Calu3 (cell line): ENCODE measurements at places on chromosomes 1 and 21. TPM values are rescaled to one million over a fixed set of nuclear protein-coding genes. Genes with fewer than 3 reads are reported as not detected.

DNA sequence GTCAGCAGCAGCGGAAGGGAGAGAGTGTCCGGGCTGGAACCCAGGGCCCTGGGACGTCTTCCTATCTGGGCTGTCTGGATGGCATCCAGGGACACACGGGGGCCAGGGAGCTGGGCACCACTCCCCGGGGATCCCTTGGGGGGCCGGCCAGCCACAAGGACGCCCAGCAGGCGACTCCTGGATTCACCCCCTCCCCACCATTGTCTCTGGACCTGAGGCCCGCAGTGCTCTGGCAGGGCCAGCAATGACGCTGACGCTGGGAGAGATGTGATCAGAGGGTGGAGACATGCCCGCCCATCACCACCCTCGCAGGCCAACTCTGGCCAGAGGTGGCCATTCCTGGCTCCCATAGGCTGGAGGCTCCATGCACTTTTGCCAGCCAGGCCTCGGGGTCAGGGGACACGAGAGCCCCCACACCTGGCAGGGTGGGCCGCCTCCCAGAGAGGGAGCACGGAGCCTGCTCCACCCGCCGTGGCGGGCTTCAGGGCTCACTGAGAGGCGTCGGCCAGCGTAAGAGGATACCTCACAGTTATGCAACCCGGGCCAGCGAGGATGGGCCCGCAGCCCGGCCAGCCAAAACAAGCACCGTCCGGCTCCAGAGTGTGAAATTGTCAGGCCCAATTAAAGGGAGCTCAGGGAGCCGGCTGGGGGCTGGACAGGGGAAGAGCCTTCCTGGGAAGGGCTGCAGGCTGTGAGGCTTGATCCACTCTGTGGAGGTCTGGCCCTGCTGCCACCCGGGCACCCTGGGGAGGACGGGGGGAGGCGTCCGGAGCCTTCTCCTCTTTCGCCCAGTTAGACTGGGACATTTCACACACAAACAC lies 10.3 kb downstream of the ACTRT2 start:
- DNase-seq = no peak

DNA sequence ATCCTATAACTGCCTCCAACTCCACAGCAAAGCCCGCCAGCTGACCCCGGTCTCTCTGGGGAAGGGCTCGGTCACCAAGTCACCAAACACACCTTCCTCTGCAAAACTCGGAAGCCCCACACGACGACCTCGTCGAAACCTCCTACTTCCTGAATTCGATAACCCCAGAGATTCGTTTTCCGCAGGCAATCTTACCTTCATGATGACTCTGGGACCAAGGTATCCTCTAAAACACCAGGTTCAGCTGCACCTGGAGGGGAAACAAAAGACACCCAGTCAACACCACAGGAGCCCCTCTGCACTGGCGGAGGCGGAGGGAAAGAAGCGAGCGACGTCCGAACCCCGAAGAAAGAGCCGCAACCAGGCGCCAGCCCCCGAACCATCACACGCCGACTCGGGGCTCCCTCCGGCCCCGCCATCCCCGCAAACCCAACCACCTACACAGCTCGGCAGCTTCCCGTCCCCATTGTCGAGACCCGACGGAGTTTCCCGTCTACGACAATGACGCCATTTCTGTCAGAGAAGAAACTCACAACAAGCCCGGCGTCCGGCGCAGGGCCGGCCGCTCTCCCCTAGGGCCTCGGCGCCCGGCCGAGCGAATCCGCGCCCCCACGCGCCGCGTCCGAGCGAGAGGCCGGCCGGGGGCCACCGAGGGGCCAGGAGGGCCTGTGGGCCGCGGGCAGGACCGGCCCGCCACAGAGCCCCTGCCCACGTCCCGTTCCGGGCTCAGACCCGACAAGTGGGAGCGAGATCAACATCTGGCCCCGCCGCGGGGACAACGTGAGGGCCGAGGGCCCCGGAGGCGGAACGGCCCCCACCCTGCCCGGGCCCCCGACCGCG lies 1.0 kb downstream of the ARID4B start:
- DNase-seq = peak; percentile 35

GRCh38 chr1:71640998-71641397 lies 560.2 kb upstream of the ZRANB2 start:
- DNase-seq = no peak

- DNase-seq = no peak
Measured at GRCh38 chr1:224939844-224940425, 10.5 kb downstream of the DNAH14 start.

DNA sequence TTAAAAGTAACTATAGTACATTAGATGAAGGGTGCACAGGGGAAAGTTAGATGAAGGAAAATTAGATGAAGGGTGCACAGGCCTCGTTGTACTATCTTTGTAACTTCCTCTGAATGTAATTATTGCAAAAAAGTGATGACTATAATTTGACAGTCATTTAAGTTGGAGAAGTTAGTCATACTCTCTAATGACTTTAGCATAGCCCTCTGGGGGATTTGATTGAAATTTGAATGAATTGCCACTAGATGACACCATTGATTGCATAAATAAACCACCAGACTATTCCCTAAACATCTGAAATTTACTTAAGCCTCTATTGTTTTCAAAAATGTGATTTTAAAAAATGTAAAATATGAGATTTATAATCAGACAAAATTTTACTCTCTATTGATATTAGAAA lies 102.6 kb downstream of the TPR start:
- DNase-seq = no peak

GRCh38 chr1:114803001-114803400 lies 22.5 kb upstream of the SIKE1 start:
- DNase-seq = no peak

GRCh38 chr1:108785264-108785663 lies 38.8 kb downstream of the STXBP3 start:
- no peak for DNase-seq

- no peak for DNase-seq
Measured at GRCh38 chr1:206429421-206429820, 40.9 kb upstream of the IKBKE start.

DNA sequence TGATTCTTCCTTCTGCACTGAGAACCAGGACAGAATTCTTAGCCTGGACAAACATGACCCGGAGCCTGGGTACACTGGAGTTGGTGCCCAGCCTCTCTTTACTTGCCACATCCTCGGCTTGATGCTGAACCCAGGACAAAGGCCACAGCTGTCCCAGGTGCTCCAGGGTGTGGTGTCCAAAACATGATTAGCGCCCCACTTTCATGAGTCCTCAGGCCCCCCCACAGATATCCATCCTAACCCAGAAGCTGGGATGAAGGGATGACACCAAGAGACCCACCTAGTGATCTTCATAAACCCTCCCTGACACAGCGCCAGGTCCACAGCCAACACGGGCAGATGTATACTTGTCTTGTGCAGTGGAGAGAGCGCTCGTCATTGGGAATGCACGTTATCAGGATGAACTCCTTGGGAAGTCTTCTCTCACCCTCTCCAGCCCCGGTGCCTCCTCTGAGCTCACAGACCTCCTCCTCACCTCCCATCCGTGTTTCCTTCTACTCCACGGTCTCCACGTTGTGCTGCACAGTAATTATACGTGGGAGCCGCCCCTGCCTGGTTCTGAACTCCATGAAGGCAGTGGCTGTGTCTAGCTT lies 3.6 kb downstream of the ABCA4 start:
- no peak for DNase-seq

- no peak for DNase-seq
Measured at GRCh38 chr1:38558500-38559445, 300.8 kb downstream of the RRAGC start.

GRCh38 chr1:29682171-29682918 lies 446.0 kb downstream of the PTPRU start:
- DNase-seq = no peak

GRCh38 chr1:37058424-37058988 lies 24.2 kb upstream of the GRIK3 start:
- DNase-seq = no peak

The MUL1 gene
- 21.9 and 24.3 TPM in 2 replicates for total RNA-seq

The DMBX1 gene
- 0.88 and 2.3 TPM in 2 replicates for total RNA-seq

The PTGS2 gene
- total RNA-seq = 64.2 and 78.2 TPM in 2 replicates

The AMY1B gene
- not detected in 2 replicates for total RNA-seq

The FABP3 gene
- not detected in 2 replicates for total RNA-seq
